ENCODE measurements at places on chromosomes 1 and 21.

- DNase-seq = peak; percentile 78
Observed at GRCh38 chr1:42221952-42222606, 57.5 kb upstream of the GUCA2A start.

- DNase-seq = no peak
Observed at GRCh38 chr1:184438363-184438762, 51.5 kb downstream of the C1orf21 start.

DNA sequence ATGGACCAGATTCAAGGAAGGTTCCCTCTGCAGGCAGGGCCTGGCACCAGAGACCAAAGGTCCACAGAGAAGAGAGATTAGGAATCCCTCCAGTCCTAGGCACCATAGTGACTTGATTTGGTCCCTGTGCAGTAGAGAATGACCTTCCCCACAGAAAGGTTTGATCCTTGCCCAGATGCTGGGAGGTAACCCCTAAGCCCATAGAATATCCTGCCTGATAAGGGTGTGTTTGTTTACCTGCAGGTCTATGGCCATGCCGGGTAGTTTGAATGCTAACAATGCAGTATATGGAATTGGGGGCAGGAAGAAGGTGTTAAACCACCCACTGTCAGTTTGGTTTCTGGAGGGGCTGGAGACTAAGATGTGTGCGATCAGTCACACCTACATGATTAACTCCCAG, 57.1 kb upstream of the NFASC start:
- DNase-seq = no peak

DNA sequence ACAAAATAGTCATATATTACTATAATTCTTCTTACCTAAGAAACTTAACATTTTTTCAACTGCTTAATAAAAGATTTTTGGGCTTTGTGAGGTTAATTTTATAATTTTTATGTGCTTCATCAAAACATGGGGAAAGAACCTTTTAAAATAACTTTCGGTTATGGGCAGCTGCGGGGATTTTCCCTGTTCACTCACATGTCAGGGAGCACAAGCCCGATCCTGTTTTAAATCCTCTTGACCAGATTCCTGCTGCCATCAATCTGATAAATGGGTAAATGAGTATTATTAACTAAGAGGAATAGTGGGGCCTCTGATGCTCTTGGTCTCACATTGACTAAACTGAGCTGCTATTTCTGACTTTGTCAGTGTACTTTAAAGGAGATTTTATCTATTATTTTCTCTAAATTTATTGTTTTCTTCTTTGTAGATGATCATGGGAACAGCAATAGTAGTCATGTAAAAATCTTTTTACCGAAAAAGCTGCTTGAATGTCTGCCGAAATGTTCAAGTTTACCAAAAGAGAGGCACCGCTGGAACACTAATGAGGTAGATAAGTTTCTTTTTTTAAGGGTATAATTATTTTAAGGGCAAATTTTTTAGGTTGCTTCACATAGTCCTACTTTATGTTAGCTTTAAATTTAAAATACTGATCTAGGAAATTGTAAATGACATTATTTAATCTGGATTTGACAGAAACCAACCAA, 39.6 kb downstream of the CAMTA1 start:
- no peak for DNase-seq

DNA sequence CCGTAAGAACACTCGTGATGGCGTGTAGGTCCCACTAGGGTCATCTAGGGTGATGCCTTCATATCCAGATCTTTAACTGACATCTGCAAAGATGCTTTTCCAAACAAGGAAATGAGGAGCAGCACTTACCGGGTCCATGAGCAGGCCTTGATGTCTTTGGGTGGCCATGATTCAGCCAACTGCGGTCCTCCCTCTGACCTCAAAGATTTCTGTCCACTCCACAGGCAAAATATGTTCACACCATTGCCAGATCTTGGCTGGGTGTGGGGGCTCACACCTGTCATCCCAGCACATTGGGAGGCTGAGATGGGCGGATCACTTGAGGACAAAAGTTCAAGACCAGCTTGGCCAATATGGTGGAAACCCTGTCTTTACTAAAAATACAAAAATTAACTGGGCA, 18.2 kb downstream of the TRPM2 start:
- no peak for DNase-seq

DNA sequence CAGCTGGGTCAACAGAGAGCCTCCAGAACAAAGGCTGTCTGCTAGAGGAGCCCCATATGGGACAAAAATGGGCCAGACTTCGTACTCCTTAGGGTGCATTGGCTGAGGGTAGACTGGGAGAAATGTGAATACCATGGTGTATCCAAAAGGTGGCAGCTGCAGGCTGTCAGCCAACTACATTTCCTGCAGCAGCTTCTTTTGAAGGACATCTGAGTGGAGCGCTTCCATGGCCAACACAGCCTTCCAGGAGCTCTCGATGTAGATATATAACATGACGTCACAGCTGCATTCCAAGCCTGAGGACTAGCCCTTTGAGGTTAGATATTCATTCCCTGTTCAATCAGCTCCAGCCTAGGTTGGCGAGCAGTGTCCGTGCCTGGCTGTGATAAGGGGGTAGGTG, 107.7 kb downstream of the MAB21L3 start:
- DNase-seq = no peak

GRCh38 chr1:117654493-117655219, 48.8 kb downstream of the TENT5C start:
- peak; percentile 14 for DNase-seq

- no peak for DNase-seq
Observed at GRCh38 chr1:194055536-194055935, 869.1 kb upstream of the B3GALT2 start.

All from EL (cell line).